ENCODE measurements at places on chromosomes 11 and 22. TPM values are rescaled to one million over a fixed set of nuclear protein-coding genes. Genes with fewer than 3 reads are reported as not detected.

DNA sequence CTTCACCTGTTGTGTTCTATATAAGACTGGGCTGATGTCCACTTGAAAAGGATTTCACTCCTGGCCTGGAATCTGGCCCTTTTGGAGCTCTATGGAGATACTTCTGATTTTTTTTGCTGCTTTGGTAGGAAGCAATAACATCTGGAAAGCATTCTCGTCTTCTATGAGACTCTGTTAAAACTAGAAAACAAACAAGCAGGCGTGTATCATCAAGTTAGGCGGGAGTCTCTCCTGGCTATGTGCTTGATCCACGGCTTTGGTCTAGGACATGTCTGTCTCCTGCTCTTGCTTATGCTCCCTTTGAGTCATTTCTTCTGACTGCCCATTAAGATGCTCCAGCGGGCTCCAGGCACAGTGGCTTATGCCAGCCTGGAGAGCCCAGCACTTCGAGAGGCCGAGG is 121.4 kb upstream of the TTC12 start:
- peak; percentile 89 for DNase-seq

DNA sequence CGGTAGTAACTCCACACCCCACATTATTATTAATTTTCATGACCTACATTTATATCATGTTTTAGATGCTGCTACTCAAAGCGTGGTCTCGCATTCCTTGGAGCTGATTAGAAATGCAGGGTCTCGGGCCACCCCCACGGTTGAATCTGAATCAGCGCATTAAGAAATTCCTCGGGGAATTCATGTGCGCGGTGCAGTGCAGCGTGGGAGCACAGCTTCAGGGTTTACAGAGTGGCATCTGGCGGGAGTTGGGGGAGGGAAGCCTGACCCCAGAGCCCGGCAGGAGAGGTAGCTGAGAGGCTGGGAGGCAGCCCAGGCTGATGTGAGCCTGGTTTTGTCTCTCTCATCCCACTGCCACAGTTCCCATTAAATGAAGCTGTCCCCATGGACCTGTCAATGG is 48.1 kb upstream of the DAGLA start:
- DNase-seq, result no peak

GRCh38 chr11:122717264-122717867 is 61.8 kb downstream of the UBASH3B start:
- DNase-seq, result no peak

The MYRF gene
- 1.2 TPM for polyA plus RNA-seq

- no peak for DNase-seq
These were observed 501.3 kb downstream of the BUD13 start for GRCh38 chr11:116271479-116271878.

The SLC22A6 gene
- polyA plus RNA-seq, result 0.05 TPM
